ENCODE measurements at places on chromosomes 1 and 21.

DNA sequence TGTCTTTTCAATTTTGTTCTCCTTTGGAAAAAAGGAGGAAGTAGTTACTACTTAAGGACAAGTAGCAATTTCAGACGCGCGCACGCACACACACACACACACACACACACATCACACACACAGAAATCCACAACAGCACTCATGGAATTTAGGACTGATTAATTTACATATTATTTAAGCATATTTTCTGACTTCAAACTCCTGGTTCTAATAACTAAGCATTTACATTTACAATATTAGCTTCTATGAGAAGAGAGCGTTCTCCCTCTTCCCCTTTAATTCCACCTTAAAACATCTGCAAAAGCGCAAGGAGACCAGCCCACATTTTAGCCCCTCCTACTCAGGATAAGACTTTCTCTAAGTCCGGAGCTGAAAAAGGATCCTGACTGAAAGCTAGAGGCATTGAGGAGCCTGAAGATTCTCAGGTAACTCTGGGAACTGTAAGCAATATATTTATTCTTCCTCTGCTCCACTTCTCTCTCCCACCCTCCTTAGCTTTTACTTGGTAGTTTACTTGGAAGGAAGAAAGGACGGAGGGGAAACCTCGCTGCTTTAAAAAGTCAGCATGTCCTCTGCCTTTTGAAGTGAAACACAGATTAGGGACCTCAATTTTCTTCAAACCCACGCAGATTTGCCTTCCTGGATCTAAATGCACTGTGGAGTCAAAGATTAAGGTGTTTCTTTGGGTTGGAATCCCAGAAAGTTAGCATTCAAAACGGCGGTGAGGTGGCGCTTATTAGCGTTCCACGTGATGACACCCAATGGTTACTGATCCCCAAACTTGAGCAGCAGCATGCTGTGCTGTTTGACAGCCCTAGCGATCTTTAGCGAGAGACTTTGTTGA is at the start of gene PLA2G4A:
Gene PLA2G4A (plus strand): TSS at position 339 of the 844 bp plus-strand sequence. CDS start 25,406 bp downstream, outside the sequence.
- no peak for DNase-seq

DNA sequence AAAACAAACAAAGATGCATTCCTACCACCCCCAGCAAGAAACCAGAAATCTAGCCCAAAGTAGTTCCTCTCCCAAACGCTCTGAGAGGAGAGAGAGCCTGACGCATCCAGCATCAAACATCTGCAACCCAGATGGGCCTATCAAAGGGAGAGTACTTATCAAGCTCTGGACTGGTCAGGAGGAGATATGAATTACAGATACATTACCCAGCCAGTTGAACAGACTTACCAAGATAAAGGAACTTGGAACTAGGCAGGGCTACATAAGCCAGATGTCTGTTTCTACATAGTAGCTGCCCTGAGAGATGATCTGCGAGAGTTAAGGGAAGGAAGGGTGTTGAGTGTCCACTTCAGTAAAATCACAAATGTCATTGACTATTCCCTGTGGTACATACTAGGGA is 138.4 kb downstream of the PAPPA2 start:
- no peak for DNase-seq

GRCh38 chr1:46188295-46189030 is 9.8 kb downstream of the POMGNT1 start:
- DNase-seq: no peak

- DNase-seq: no peak
Measured at GRCh38 chr1:223684488-223684792, 18.9 kb upstream of the CAPN8 start.

DNA sequence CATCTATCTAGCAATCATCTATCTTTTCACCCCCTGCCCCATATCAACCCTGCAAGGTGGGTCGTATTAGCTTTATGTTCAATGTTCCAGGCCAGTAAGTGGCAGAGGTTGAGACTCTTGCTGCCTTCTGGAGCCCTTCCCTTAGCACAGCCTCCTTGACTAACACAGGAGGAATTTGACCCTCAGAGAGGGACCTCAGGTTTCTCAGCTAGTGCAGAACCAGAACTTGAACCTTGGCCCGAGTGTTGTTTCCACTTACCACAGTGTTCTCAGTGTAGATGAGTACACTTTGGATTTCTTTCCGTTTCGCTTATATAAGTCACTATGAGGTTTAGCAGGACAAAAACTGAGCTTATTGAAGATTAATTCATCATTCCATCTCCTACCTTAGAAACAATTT is 11.1 kb upstream of the ATF3 start:
- DNase-seq: no peak
